MM.1S (cell line): ENCODE measurements at places on chromosomes 11 and 22.

- no peak for DNase-seq
- H3K27ac ChIP-seq: no peak overlapping the region
- no peak overlapping the region for H3K4me3 ChIP-seq
- no peaks in the 10 kb centered on the region for H3K27me3 ChIP-seq
Measured at GRCh38 chr11:26573896-26574295, 1.8 kb upstream of the MUC15 start.

GRCh38 chr11:128336203-128336602, 251.2 kb downstream of the ETS1 start:
- H3K27ac ChIP-seq: no peak overlapping the region
- no peaks in the 10 kb centered on the region for H3K27me3 ChIP-seq
- no peak overlapping the region for H3K4me3 ChIP-seq
- H3K36me3 ChIP-seq: no peaks in the 10 kb centered on the region
- H3K4me1 ChIP-seq: no peaks in the 10 kb centered on the region

DNA sequence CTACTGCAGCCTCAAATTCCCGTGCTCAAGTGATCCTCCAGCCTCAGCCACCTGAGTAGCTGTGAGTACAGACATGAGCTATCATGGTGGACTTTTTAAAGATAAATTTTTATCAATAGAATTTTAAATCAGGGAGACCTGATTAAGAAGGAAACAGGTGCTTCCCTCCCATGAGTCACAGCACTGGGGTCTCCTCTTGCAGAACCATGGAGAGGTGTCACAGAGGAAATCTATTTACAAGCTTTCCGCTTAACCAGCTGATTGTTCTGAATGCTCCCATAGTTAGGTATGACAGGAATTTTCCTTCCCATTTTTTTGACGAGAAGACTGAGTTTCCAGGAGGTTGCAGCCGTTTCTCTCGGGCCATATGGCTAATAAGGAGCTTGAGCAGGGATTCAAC, 516.1 kb downstream of the MIAT start:
- peaks cover 81% of the 10 kb centered on the region for H3K27me3 ChIP-seq
- DNase-seq: no peak
- H3K4me1 ChIP-seq: no peaks in the 10 kb centered on the region
- H3K27ac ChIP-seq: no peak overlapping the region
- H3K36me3 ChIP-seq: no peaks in the 10 kb centered on the region

GRCh38 chr11:120215634-120216033, 4.8 kb downstream of the OAF start:
- H3K27me3 ChIP-seq: no peaks in the 10 kb centered on the region
- no peaks in the 10 kb centered on the region for H3K4me1 ChIP-seq
- no peak for DNase-seq
- H3K36me3 ChIP-seq: no peaks in the 10 kb centered on the region
- H3K27ac ChIP-seq: no peak overlapping the region
- H3K4me3 ChIP-seq: no peak overlapping the region

- DNase-seq: no peak
- H3K36me3 ChIP-seq: no peaks in the 10 kb centered on the region
- H3K4me3 ChIP-seq: no peak overlapping the region
Measured at GRCh38 chr11:25838918-25839625, 492.9 kb upstream of the ANO3 start.

GRCh38 chr11:112219476-112220232, 6.6 kb upstream of the PTS start:
- no peaks in the 10 kb centered on the region for H3K4me1 ChIP-seq
- H3K4me3 ChIP-seq: no peak overlapping the region
- no peaks in the 10 kb centered on the region for H3K27me3 ChIP-seq

- no peaks in the 10 kb centered on the region for H3K36me3 ChIP-seq
- no peaks in the 10 kb centered on the region for H3K27me3 ChIP-seq
- H3K4me1 ChIP-seq: peaks cover 12% of the 10 kb centered on the region; the same call in 1 of the 2 replicates
- H3K27ac ChIP-seq: no peak overlapping the region
- H3K4me3 ChIP-seq: no peak overlapping the region
- no peak for DNase-seq
Measured at GRCh38 chr11:47057365-47057764, 119.3 kb downstream of the ARFGAP2 start.

- no peaks in the 10 kb centered on the region for H3K27me3 ChIP-seq
- H3K4me1 ChIP-seq: no peaks in the 10 kb centered on the region
- H3K27ac ChIP-seq: no peak overlapping the region
- H3K4me3 ChIP-seq: no peak overlapping the region
- no peaks in the 10 kb centered on the region for H3K36me3 ChIP-seq
- no peak for DNase-seq
Measured at GRCh38 chr22:34829485-34829884, 236.5 kb upstream of the ISX start.

GRCh38 chr22:40449676-40450035, 79.3 kb downstream of the SGSM3 start:
- H3K27ac ChIP-seq: no peak overlapping the region
- H3K36me3 ChIP-seq: no peaks in the 10 kb centered on the region
- no peaks in the 10 kb centered on the region for H3K4me1 ChIP-seq
- no peaks in the 10 kb centered on the region for H3K27me3 ChIP-seq
